ENCODE measurements at places on chromosomes 2 and 18. TPM values are rescaled to one million over a fixed set of nuclear protein-coding genes. Genes with fewer than 3 reads are reported as not detected.
A peak's percentile ranks its signal among the peaks of the same experiment; 100 is the strongest.

DNA sequence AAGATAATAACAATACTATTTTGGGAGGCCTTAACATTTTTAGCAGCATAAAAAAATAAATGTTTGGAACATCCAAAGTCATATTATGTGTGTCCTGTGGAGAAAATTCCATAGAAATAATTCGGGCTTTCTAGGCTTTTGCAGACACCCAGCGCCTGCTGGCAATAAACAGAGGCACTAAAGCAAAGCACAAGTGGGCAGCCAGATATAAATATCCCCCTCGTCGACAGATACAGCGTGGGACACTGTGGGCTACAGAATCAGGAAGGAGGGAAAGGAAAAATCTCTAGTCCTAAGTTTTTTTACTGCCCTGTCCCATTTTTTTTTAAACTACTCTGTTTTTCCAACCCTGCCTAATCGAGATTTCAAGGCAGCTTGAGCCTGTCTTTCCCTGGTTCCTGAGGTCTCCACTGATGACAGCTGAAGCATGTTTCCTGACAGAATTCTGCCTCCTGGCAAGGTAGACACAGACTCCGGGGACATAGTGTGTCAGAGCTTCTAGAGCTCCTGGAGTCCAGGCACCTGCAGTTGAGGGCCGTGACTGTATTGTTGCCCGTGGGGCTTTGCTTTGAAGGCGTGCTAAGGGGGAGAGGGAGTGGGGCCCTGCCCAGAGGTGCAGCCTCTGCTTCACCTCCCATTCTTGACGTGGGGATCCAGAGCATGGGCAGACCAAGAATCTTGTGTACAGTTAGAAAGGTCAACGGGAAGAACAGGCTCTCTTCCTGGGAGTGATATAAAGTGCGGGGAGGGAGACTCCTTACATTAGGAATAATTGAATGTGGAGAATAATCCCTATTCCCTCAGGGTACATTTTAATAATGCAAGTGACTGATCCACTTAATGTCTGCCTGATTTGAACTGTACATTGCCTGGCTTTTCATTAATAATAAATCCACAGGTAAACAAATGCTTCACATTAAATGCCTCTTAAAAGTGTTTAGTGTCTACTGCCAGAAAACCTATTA lies 232.3 kb downstream of the DCC start:
- DNase-seq, result peak; percentile 4

The CABLES1 gene
- polyA plus RNA-seq, result 24.5 TPM

The NEU2 gene
- polyA plus RNA-seq, result not detected

The LHCGR gene
- polyA plus RNA-seq, result 0.24 TPM

- no peak for DNase-seq
Observed at GRCh38 chr18:50039746-50040145, 155.2 kb downstream of the MYO5B start.

GRCh38 chr2:71157124-71157793 lies 26.8 kb downstream of the MPHOSPH10 start:
- DNase-seq, result peak; percentile 41

GRCh38 chr2:16125614-16126516 lies 185.5 kb downstream of the MYCN start:
- no peak for DNase-seq

The LIMS4 gene
- 1.1 TPM for polyA plus RNA-seq

GRCh38 chr18:26960911-26961310 lies 95.4 kb upstream of the AQP4 start:
- DNase-seq, result no peak

The PTPRM gene
- 97.3 TPM for polyA plus RNA-seq

DNA sequence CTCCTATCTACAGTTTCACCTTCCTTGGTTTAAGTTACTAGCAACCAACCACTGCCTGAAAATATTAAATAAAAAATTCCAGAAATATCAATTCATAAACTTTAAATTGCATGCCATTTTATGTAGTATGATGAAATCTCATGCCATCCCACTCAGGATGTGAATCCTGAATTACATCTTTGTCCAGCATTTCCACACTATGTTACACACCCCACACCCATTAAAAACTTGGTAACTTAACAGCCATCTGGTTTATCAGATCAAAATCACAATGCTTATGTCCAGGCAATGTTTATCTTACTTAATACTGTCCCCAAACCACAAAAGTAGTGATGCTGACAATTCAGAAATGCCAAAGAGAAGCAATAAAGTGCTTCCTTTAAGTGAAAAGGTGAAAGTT lies 21.6 kb downstream of the CUL3 start:
- no peak for DNase-seq

DNA sequence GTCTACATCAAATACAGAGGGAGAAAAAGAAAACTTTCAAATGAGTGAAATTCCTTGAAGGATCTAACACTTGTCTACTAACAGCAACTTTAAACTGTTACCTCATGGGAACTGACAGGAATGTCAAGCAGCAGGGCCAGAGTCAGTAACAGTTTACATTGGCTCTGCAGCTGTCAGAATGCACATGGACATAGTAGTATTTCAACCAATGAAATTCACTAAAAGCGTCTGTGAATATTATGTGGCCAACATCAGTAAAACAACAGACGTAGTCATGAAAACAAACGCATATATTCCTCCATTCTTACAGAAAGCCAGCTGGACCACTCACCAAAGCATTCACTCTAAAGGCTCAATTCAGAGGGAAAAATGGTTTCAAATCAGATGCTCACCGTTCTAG lies 79.3 kb upstream of the RNU4ATAC start:
- no peak for DNase-seq

The GALNT1 gene
- polyA plus RNA-seq, result 56.2 TPM

The ITGB6 gene
- polyA plus RNA-seq, result 13.9 TPM

- no peak for DNase-seq
Observed at GRCh38 chr2:8489221-8489620, 192.6 kb upstream of the ID2 start.

GRCh38 chr2:239721991-239722759 lies 303.0 kb downstream of the NDUFA10 start:
- DNase-seq, result no peak

- DNase-seq, result no peak
Observed at GRCh38 chr2:14720319-14720718, 87.8 kb downstream of the LRATD1 start.

DNA sequence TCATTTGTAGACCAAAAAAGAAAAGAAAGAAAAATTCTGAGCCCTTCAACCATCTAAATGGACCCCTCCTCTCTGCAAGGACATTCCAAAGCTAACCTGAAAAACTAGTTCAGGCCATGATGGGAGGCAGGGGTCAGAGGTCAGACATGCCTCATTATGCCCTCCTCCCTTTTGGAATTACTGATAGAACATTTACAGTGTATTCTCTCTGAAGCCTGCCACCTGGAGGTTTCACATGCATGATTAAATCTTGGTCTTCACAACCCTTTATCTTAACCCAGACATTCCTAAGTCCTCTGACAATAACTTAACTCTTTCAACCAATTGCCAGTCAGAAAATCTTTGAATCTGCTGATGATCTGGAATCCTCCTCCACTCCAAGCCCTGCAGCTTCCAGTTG lies 86.0 kb downstream of the SPP2 start:
- peak; percentile 43 for DNase-seq

The STK11IP gene
- polyA plus RNA-seq, result 33.0 TPM

The MALT1 gene
- 30.2 TPM for polyA plus RNA-seq

GRCh38 chr2:182368996-182369395 lies 57.8 kb downstream of the PDE1A start:
- no peak for DNase-seq

The CIDEA gene
- polyA plus RNA-seq, result not detected

GRCh38 chr18:42053188-42053781 lies 98.3 kb downstream of the PIK3C3 start:
- peak; percentile 30 for DNase-seq

The KATNAL2 gene
- 12.6 TPM for polyA plus RNA-seq

Measured in renal pelvis (tissue), 12 donors.